ENCODE measurements at places on chromosomes 7 and 10.

DNA sequence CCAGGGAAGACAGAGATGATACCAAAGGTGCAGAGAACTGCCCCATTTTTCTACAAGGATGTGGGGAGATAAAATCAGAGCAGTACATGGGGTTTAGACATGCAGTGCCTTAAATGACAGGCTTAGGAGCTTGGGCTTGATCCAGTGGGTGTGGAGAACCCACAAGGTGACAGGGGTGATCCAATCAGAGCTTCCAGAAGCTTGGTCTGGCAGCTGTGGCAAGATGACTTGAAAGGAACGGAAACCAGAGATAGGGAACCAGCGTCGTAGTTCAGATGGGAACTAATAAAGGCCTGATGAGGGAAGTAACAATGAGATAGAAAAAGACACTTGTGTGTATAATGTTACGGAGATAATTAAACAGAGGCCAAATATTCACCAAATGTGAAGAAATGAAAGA, 80.7 kb downstream of the SLC37A3 start:
- no peak for DNase-seq

- no peak for DNase-seq
Observed at GRCh38 chr10:104577163-104577562, 63.9 kb upstream of the SORCS3 start.

DNA sequence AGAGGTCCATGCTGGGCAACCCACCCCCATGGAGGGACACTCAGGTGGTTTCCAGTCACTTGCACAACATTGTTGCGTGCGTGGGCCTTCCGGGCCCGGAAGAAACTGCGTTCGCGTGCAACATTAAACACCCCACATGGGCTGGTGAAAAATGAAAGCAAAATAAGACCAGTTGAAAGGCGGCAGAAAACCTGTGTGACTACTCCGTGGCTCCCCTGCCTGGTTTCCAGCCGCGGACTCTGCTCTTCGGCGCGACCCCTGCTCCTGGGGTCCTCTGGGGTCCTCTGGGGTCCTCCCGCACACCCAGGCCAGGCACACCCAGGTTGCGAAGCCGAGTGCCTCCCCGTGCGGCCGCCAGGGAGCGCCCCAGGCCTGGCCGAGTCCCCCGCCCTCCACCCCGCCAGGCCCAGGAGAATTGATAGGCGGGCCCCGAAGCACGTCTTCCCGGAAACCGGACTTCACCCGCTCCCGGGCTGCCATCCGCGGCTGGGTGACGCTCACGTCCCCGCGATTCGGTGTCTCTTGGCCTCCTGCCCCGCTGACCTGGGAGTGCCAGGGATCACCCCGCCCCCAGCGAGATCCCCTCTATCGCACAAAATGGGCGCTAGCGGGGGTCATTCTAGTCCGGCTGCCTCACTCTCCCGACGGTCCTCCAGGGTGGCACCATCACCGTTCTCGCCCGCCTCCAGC, 1.9 kb upstream of the SH2D4B start:
- peak; percentile 42 for DNase-seq

DNA sequence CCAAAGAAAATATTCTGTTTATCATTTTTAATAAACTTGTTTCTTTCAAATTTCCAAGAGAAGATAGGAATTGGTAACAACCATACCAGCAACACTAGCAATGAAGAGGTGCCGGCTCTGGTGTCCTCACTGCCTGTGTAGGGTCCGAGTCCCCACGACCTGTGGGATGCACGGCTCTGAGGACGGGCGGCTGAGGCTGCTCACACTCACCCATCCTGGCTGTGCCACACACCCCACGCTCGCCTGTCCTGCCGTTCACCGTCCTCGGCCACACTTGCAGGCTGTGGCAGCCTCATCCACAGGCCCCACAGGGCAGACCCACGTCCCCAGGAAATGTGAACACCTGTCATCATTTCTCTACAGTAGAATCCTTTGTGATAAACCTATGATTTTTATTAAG, 48.2 kb upstream of the DPYSL4 start:
- DNase-seq = no peak

- DNase-seq = no peak
Observed at GRCh38 chr7:37511915-37512314, 63.3 kb upstream of the ELMO1 start.

DNA sequence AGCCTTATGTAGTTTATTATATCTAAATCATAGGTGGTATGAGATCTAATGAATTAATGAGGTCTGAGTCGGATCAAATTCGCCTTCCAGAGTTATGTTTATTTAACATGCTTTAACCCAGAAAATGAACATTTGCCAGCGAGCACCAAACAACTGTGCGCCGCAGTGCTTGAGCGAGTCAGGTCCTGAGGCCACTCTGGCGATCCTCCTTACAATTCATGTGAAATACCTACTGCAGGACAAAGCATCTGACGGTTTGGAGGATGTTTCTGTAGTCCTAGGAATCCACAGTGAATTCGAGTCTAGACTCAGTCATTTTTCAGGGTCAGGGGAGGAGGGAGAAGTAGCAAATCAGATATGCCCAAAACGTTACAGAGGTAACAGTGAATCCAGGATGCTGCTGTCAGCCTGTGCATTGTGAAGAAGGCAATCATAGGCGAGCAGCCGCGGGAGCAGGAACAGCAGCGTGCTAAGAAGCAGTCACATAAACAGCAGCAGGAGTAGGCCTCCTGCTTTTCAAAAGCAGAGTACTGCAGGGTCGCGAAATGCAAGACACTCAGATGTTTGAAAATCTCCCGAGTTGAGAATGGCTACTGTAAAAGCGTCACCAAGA, 120.2 kb downstream of the CACNB2 start:
- no peak for DNase-seq

DNA sequence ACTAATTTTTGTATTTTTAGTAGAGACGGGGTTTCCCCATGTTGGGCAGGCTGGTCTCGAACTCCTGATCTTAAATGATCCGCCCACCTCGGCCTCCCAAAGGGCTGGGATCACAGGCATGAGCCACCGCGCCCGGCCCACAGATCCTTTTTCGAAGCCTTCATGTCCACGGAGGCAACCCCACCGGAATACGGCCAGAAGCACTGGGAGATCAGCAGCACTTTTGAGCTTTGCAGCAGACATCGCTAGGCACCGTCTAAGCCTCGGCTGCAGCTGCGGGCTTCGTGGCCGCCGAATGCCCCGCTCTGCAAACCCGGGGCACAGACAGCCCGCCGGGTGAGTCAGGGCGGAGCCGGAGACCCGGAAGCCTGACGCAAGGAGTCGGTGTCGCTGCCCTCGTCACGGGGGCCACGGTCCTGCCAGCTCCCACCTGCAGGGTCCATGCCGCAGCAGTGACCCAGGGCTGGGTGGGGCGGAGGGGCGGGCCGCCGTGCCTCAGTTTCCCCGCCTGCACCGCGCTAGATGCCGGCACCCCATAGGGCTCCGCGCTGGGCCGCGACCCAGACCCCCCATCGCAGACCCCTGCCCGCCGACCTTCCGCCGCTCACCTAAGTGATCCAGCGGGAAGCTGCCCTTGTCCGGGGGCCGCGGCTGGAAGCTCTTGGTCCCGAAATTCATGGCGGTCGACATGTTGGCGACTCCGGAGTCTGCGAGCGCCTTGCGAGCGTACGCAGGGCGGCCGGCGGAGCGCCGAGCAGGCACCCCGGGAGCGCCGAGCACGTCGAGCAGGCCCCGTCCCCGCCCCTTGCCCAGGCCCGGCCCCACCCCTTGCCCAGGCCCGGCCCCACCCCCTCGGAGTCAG, at the start of gene COX19:
Gene COX19 (minus strand): TSS at position 730 of the 862 bp plus-strand sequence. CDS start 40 bp downstream, at position 690.
- peak; percentile 66 for DNase-seq

GRCh38 chr7:19333706-19334105, 188.5 kb upstream of the FERD3L start:
- DNase-seq = no peak

DNA sequence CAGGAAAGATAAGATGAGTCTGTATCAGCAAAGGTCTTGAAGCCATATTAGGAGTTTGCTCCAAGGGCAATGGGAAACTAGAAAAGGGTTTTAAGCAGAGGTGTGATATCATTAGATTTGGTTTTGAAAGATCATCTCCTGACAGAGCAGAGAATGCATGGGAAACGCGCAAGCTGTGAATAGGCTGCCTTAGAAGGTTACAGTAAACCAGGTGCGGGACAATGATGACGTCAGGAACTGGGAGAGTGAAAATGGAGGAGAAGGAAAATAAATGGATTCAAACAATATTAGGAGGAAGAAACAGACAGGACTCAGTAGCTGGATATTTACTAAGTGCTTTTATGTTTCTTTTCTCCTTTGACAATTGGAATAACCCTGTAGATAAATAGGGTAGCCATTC, 50.6 kb downstream of the CACNB2 start:
- DNase-seq = no peak

DNA sequence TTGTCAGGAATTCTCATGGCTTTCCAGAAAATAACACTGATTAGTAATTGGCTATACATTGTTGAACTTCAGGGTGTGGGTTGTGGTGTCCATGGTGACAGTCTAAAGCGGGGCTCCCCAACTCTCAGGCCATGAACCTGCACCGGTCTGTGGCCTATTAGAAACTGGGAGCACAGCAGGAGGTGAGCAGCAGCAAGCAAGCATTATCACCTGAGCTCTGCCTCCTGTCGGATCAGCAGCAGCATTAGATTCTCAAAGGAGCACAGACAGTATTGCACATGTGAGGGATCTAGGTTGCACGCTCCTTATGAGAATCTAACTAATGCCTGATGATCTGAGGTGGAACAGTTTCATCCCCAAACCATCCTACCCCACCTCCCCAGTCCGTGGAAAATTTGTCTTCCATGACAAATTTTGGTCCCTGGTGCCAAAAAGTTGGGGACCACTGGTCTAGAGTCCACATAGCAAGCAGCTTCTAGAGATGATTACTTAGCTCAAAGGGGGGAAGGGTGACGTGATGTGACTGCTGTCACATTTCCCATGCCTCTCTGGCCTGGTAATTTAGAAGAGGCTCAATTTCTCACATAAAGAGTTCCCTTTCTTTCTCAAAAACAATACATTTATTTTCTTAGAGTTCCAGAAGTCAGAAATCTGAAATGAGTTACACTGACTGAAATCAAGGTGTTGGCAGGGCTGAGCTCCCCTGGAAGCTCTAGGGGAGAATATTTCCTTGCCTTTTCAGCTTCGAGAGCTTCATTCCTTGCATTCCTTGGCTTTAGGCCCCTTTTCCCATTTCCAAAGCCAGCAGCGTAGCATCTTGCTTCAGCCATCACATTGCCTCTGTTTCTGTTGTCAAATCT, 17.6 kb upstream of the FAM221A start:
- DNase-seq = no peak

DNA sequence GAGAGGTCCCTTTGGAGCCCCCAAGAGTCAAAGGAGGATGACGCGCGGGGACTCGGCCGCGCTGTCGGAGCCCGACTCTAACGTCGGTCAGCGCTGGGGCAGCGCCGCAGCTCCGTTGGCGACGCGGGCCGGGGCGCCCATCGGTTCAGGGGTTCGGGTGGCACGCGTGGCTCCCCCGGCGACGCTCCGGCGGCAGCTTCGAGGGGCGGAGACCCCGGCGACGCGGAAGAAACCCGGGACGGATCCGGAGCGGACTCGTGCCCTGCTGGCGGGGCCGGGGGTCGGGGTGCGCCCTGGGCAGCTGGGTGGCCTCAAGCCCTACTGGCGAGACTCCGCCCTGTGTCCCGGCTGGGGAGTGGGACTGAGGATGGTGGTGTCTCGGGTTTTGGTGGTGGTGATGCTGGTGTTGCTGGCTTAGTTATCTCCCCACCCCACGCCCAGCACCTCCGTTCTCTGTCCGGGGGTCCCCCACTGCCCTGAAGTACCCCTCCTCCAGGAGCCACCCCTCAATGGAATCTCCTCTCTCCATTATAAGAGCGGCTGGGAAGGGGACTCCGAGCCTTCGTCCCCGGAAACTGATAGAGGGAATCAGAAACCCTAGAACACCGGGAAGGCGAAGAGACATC, at the start of gene NAT16:
Gene NAT16 (minus strand): TSS at position 164 of the 626 bp plus-strand sequence. CDS start 5,486 bp downstream, outside the sequence.
- DNase-seq = no peak

DNA sequence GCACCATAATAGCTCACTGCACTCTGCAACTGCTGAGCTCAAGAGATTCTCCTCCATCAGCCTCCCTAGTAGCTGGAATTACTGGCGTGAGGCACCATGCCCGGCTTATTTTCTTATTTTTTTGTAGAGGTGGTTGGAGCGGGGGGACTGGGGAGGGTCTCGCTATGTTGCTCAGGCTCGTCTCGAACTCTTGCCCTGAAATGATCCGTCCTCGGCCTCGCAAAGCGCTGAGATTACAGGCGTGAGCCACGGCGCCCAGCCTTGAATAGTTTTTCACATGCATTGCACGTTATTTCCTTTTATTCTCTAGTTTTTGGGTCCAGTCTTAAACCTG, 526 bp upstream of the LAMTOR4 start:
- no peak for DNase-seq

GRCh38 chr7:8190119-8190895, 71.7 kb downstream of the ICA1 start:
- no peak for DNase-seq

- DNase-seq = no peak
Observed at GRCh38 chr10:33611423-33611822, 277.0 kb upstream of the NRP1 start.

DNA sequence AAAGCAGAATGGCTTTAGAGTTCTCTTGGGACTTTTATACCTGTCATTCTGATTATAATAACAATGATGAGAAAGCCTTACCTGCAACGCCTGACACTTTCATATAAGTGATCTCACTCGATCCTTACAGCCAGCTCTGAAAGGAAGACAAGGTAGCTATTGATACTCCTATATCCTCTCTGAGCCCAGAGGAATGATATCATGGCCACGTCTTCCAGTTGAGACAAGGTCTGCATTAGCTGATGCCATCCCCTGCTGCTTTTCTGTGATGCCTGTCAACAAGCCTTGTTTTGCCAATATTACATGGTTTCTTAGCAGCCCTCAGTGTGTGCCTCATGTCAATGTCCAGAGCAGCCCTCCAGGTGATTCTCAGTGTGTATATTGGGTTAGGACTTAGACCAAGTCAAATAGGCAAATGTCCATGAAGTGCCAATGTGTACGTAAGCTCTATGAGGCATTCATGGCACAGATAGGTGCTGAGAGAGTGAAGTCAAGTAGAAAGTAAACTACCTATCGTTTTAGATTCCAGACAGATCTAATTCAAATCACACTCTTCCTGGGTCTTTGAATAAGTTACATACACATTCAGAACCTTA, 405.9 kb downstream of the ADRA2A start:
- no peak for DNase-seq

- no peak for DNase-seq
Observed at GRCh38 chr10:29356931-29357330, 68.1 kb downstream of the LYZL1 start.

- no peak for DNase-seq
Observed at GRCh38 chr7:118252087-118252486, 27.6 kb downstream of the ANKRD7 start.

DNA sequence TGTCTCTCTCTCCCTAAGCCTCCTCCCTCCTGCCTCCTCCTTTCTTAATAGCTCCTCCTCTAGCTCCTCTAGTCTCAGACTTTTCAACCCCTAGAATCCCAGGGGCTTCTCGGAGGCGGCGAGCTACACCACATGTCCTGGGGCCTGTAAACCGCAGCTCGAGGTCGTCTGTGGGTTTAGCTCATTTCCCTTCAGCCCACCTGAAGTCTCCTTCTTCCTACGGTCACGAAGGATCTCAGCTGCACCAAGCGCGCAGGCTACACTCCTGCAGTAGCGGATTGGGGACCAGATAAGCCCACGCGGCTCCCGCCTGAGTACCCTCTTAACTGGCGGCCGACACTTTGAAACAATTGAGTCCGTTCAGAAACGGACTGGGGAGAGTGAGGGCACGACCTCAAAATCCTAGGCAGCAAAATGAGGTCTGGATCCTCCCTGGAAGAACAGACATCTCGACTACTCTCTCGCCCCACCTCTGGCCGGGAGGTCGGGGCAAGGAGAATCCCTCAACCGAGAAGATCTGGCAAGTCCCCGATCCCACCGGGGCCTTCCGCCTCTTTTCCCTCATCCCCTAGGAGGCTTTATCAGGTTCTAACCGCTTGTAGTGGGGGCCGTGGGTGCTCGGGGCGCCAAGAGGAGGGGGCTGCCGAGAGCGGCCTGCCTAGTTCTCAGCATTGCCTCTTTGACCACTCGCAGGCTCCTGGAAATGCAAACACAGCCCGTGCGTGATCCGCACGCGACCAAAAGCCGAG, 1.3 kb upstream of the SORCS3 start:
- no peak for DNase-seq
